ENCODE measurements at places on chromosomes 5 and 9.

- DNase-seq: no peak
Observed at GRCh38 chr5:155147222-155147621, 133.7 kb downstream of the KIF4B start.

DNA sequence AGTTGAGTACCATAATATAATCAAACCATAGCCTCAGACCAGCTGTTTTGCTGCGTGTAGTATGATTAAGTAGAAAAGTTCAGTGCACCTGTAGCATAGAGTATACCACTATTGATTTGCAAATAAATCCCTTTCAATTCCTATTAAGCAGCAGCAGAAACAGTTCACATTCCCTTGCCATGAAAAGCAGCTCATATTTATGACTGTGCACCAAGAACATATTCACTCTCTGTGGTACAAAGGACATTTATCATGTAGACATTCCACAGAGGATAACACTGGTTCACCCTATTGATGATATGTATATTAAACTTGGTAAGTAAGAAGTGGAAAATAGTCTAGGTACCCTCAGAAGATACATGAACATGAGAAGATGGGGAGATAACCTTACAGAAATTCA is 1689.1 kb upstream of the CDH6 start:
- DNase-seq: no peak

GRCh38 chr9:115234094-115234493 is 116.1 kb upstream of the TNC start:
- DNase-seq: peak; percentile 41

GRCh38 chr5:83914662-83915418 is 194.2 kb upstream of the HAPLN1 start:
- no peak for DNase-seq

DNA sequence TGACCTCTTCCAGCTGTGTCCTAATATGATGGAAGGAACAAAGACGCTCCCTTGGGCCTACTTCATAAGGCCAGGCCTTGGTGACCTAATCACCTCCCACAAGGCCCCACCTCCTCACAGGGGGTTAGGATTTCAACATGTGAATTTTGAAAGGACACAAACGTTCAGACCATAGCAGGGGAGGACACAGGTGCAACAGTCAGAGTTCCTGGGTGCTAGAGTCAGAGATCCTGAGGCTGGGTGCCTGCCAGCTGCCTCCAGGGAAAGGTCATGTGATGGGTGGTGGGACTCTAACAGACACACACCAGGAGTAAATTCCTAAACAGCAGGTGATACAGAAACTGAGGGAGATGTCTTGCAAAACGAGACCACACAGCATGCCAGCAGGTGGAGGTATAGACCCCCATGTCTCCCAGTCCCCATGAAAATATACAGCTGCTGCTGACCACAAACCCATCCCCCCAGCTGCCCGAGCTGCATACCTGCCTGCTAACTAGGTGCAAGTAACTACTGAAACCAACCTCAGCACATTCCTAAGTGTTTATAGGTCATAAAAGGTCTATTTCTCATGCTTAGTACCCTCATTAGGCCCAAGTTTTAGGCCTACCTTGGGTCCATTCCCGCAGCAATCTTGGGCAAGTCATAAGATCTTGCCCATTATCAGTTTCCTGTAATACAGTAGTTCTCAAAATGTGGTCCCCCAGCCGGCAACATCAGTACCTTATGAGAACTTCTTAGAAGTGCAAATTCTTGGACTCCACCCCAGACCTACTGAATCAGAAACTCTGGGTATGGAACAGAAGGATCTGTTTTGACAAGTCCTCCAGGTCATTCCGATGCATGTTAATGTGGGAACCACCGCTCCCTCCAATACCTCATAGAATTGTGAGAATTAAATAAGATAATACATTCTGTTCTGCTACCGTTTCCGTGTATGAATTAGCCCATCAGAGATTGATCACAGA is 245.3 kb downstream of the ENC1 start:
- DNase-seq: peak; percentile 78

DNA sequence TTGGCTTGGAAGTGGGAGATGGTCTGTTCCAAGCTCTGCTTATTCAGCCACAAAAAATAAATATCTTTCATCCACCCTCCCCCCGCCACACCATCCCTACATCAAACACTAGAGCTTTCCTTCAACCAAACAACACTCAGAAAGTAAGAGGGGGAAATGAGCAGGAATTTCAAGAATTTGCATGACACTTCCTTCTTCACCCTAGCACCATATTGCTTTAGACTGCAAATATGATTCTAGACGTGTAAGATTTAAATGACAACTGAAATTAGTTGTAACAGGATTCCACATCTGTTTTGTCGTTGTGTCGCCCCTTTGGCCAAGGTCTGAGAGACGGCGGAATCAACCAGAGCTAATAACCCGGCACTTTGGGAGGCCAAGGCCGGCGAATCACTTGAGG is 88.5 kb downstream of the NDFIP1 start:
- DNase-seq: no peak

DNA sequence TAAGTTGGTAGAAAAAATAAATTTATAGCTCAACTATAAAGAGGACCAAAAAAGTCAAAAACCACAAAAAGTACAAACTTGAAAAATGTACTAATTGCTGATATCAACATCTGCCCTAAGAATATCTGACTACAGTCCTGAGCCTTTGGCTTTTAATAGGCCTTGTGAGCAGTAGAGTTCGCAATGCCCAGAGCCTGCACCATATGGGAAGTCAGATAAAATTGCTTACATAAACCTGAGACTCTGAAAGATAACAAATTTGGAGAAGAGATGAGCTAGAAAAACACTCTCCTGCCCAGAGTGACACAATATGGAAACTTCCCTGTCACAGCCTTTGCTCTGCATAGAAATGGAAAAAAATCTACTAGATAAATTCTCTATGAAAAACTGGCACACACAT is 368.0 kb upstream of the GRIN3A start:
- DNase-seq: no peak

GRCh38 chr5:53892224-53892623 is 331.8 kb downstream of the NDUFS4 start:
- DNase-seq: no peak

- DNase-seq: peak; percentile 94
Observed at GRCh38 chr9:110125207-110125751, 82.7 kb downstream of the C9orf152 start.

GRCh38 chr5:157835041-157835440 is 23.9 kb downstream of the CLINT1 start:
- no peak for DNase-seq

DNA sequence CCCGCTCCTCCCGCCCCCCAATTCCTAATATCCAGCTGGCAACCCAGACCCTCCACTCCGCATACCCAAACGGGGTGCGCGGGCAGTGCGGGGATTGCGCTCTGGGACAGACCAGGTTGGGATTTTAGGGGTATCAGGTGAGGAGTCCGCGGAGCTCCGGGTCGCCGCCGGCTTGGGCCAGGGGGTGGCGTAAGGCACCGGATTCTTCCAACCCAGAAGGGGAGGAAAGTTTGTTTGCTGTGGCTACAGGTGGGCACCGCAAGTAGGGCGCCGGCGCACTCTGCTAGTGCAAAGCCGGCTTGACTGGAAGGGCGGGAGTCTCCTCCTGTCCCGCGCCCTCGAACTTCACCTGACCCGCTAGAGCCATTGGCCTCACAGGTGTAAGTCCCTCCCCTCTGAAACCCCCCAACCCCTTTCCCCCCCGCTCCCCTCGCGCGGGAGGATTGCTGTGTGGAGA is 709 bp downstream of the IQGAP2 start:
- no peak for DNase-seq

GRCh38 chr5:38994324-38994927 is 79.8 kb downstream of the RICTOR start:
- no peak for DNase-seq

DNA sequence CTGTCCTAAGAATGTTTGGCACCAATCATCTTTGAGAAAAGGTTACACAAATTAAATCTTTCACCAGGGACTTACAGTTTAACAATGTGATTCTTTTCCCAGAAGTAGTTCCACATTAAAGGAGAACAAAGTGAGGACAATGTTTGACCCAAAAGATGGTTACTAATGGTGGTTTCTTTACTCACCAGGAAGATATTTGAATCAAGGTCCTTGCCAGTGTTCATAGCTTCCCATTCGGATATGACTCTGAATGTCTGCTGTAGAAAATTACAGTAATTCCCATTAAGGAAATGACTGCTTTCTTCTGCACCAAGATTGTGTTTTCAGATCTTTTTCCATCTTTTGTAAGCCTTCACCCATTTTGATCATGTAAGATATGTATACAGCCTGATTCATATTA is 114.6 kb upstream of the ADAMTSL1 start:
- no peak for DNase-seq

- no peak for DNase-seq
Observed at GRCh38 chr9:27441741-27442070, 82.4 kb upstream of the IFNK start.

- DNase-seq: no peak
Observed at GRCh38 chr9:97766092-97766491, 69.0 kb upstream of the XPA start.

All from lower leg skin (tissue), 4 donors.